Lung (tissue), 17 donors: ENCODE measurements at places on chromosomes 11 and 22. TPM values are rescaled to one million over a fixed set of nuclear protein-coding genes. Genes with fewer than 3 reads are reported as not detected.

GRCh38 chr11:118897721-118898310, 14.1 kb downstream of the CXCR5 start:
- no peak for DNase-seq
- H3K36me3 ChIP-seq: peaks cover 33% of the 10 kb centered on the region
- H3K4me1 ChIP-seq: no peaks in the 10 kb centered on the region
- no peak overlapping the region for H3K27ac ChIP-seq

OR5D18 gene
- not detected for total RNA-seq

PHF21B gene
- total RNA-seq: 0.43 TPM

OR52I2 gene
- not detected for total RNA-seq

GRCh38 chr22:37852418-37852817, 3.2 kb downstream of the EIF3L start:
- no peak overlapping the region for H3K4me3 ChIP-seq
- no peak for DNase-seq
- peaks cover 10% of the 10 kb centered on the region for H3K36me3 ChIP-seq
- peaks cover 19% of the 10 kb centered on the region for H3K4me1 ChIP-seq
- no peaks in the 10 kb centered on the region for H3K27me3 ChIP-seq

HTR3A gene
- not detected for total RNA-seq

- H3K4me1 ChIP-seq: no peaks in the 10 kb centered on the region
- no peak overlapping the region for H3K27ac ChIP-seq
- H3K36me3 ChIP-seq: no peaks in the 10 kb centered on the region
- DNase-seq: no peak
Measured at GRCh38 chr22:49393526-49393925, 434.1 kb downstream of the BRD1 start.

DNA sequence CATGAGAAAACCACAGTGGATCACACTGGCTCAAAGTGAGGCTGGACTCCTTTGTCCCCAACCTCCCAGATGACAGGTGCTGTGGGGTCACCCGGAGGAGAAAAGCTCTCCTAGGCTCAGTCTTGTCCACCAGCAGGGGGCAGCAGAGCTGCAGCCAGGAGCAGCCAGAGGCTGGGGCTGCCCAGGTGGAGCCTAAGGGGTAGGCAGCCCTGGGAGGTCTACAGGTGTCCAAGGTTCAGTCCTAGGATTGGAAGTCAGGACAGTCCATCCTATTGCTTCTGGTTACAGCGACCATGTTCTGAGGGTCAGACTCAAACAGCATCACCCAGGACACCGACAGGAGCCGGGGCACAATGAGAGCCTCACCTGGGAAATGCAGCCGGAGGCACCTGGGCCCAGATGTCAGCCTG, 77.6 kb upstream of the IGLL5 start:
- no peaks in the 10 kb centered on the region for H3K36me3 ChIP-seq
- no peak overlapping the region for H3K4me3 ChIP-seq
- DNase-seq: no peak

- no peak overlapping the region for H3K27ac ChIP-seq
- no peak overlapping the region for H3K4me3 ChIP-seq
- H3K36me3 ChIP-seq: peaks cover 72% of the 10 kb centered on the region
- no peaks in the 10 kb centered on the region for H3K4me1 ChIP-seq
Measured at GRCh38 chr22:35418088-35418487, 18.1 kb downstream of the MCM5 start.

DNA sequence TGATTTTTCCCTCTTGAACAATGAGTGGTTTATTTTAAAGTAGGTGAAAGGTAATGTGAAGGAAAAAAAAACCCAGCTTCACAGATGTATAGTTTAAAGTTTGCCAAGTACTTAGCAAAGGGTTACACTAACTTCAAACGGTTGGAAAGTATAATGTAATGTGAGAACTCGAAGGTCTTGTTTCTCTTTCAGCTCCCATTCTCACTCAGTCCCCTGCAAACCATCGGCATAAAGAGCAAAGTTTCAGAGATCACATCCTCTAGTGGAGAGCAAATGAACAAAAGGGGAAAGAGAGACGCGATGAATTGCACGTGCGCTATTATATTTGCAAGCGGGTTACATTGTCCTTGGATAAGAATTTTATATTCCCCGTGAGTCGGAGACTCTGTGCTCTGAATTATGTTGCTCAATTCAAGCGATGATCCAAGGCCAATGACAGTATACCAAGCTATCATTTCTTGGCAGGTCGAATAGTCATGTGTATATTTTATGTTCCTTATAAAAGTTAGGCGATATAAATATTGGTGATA, 37.6 kb upstream of the BIRC3 start:
- H3K4me1 ChIP-seq: no peaks in the 10 kb centered on the region
- no peak overlapping the region for H3K27ac ChIP-seq
- no peak overlapping the region for H3K4me3 ChIP-seq
- DNase-seq: peak; percentile 91

DNA sequence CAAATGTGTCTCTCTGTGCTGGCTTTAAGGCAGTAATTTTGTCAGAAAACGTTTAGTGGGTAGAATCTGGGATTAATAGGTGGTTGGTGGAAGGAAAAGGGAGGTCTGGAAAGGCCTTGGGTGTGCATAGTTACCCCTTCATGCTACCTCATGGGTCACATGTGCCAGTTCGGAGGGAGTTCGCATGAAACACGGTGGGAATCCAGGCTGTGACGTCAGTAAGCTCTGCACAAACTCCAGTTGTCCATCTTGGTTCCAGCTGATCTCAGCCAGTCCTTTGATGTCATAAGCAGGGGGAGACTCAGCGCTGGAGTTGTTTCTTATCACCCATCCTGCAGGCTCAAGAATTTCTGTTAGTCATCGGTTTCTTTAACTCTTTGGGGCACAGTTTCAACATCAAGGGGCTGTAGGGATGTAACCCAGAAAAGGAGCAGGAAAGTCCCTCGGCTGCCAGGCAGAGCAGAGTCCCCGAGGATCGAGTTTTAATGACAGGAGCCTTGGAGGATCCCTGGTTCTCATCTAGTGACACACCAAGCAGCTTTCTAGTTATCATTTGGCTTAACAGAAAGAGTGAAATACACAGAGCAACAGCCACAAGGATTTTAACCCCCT, 28.9 kb downstream of the MOV10L1 start:
- H3K4me3 ChIP-seq: no peak overlapping the region
- H3K27me3 ChIP-seq: no peaks in the 10 kb centered on the region
- no peak overlapping the region for H3K27ac ChIP-seq
- H3K4me1 ChIP-seq: peaks cover 14% of the 10 kb centered on the region

PHOX2A gene
- total RNA-seq: not detected

DNA sequence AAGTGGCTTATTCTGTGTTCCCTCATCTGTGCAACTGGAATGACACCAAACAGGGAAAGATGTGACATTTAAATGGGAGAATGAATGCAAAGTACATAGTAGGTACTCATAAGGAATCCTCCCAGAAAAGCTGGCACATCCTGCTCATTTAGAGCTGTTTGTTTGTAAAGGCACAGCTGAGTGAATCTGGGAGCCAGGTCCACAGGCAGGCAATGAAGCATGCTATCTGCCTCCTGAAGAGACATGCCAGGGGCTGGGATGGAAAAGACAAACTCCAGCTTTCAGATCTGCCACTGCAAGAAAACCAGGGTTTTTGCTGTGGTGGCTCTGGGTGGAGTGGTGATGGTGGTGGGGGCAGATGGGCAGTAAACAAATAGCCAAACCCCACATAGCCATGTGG, 150.1 kb downstream of the TENM4 start:
- H3K27me3 ChIP-seq: no peaks in the 10 kb centered on the region
- DNase-seq: peak; percentile 55
- H3K4me1 ChIP-seq: peaks cover 24% of the 10 kb centered on the region

OR51A7 gene
- total RNA-seq: not detected

DNA sequence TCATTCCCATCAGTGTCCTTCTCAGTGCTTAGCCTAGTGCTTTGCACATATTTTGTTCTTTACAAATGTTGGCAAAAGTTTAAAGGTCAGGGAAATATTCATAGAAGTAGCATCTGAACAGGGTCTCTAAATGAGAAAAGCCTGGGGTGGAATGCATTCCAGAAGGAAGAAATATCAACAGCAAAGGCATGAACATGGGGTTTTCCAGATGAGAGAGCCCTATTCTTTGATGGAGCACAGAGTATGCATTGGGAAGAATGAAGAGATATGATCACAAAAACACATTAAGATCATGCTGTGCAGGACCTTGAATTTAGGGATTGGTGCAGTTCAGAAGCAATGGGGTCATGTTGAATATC, 140.2 kb downstream of the SNX19 start:
- H3K4me1 ChIP-seq: peaks cover 5% of the 10 kb centered on the region
- H3K4me3 ChIP-seq: no peak overlapping the region
- no peak for DNase-seq
- H3K36me3 ChIP-seq: no peaks in the 10 kb centered on the region

DNA sequence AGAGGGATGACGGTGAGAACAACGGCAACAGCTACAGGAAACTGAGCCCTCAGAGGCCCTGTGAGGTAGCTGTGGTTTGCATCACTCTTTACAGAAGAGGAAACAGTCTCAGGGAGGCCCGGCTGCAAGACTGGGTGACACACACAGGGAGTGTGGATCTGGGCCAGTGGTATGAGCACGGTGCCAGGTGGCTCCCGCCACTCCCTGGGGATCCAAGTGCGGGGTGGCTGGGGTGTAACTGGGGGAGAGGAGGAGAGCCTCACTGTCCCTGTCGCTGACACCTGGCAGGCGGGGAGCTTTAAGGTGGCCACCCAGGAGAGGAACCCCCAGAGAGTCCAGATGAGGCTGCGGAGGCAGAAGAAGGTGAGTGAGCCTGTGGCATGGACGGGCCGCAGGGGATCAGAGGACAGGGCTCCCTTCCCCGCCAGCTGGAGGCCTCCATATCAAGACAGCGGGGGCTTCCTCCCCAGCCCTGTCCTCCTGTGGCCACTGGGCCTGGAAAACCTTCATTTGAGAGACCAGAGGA, 5.6 kb downstream of the RGL4 start:
- no peaks in the 10 kb centered on the region for H3K27me3 ChIP-seq
- no peak overlapping the region for H3K4me3 ChIP-seq
- H3K4me1 ChIP-seq: no peaks in the 10 kb centered on the region
- peaks cover 14% of the 10 kb centered on the region for H3K36me3 ChIP-seq
- no peak overlapping the region for H3K27ac ChIP-seq

DNA sequence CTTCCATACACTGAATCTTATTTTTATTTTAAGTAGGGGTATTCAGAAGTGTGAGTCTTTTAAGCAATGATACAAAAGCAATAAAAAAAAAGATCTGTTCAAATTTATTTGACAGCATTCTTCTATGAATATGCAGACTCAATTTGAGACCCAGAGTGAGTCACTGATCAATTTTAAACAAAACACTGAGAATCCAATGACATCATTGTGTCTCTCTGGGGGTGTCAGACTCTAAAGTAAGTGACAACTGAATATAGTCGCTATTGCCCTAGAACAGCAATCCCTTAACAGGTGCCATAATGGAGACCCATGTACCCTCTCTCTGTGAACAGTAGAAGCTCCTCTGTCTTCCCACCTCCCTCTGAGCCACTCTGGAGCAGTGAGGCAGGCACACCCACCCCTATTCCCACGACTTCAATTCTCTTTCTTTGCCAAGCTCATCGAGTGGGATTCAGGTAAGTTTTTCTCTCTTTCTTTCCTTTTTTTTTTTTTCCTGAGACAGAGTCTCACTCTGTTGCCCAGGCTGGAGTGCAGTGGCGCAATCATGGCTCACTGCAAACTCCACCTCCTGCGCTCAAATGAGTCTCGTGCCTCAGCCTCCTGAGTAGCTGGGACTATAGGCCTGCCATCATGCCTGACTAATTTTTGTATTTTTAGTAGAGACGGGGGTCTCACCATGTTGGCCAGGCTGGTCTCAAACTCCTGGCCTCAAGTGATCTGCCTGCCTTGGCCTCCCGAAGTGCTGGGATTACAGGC, 5.1 kb upstream of the RPS3 start:
- DNase-seq: no peak
- no peaks in the 10 kb centered on the region for H3K4me1 ChIP-seq
- H3K36me3 ChIP-seq: no peaks in the 10 kb centered on the region
- no peak overlapping the region for H3K4me3 ChIP-seq

- no peak for DNase-seq
- no peaks in the 10 kb centered on the region for H3K27me3 ChIP-seq
- no peaks in the 10 kb centered on the region for H3K36me3 ChIP-seq
- H3K27ac ChIP-seq: no peak overlapping the region
- no peaks in the 10 kb centered on the region for H3K4me1 ChIP-seq
Measured at GRCh38 chr11:75166791-75167190, 15.9 kb downstream of the SLCO2B1 start.

ARRB1 gene
- total RNA-seq: 64.4 TPM

RTL10 gene
- total RNA-seq: 11.4 TPM

OR10A2 gene
- not detected for total RNA-seq

SOX6 gene
- 13.9 TPM for total RNA-seq

OTOG gene
- total RNA-seq: not detected

DNA sequence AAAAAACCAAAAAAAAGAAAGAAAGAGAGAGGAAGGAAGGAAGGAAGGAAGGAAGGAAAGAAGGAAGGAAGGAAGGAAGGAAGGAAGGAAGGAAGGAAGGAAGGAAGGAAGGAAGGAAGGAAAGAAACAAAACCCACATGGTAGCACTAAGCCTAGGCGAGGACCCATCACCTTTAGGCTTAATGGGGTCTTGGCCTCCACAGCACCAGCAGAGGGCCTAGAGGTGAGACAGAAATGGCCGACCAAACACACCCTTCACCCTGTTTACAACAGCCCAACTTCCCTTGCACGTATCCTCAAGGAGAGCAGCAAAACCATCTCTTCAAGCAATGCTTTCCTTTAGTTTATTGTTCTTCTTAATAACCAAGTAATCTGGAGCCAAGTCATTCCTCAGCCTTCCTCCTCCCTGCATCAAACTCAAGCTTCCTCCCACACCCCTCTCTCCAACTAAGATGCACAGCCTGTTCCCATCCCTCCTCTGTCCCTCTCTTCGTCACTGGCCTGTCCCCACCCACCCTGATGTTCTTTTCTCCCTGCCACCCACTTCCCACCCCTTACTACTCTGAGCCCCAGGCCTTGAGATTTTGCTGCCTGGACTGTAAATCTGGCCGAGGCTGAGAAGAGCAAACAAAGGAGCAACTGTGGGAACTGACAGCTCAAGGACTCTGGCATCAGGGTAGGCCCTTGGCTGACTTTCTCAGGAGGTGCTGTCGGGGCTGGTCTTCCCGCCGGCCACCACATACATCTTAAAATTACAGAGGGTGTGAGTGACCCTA, 26.0 kb downstream of the POU2AF1 start:
- no peak overlapping the region for H3K4me3 ChIP-seq
- H3K4me1 ChIP-seq: no peaks in the 10 kb centered on the region
- H3K27me3 ChIP-seq: no peaks in the 10 kb centered on the region
- peak; percentile 29 for DNase-seq
- H3K36me3 ChIP-seq: no peaks in the 10 kb centered on the region

- no peaks in the 10 kb centered on the region for H3K36me3 ChIP-seq
- H3K4me3 ChIP-seq: no peak overlapping the region
- no peaks in the 10 kb centered on the region for H3K27me3 ChIP-seq
- no peak overlapping the region for H3K27ac ChIP-seq
Measured at GRCh38 chr22:42967933-42968332, 47.0 kb downstream of the PACSIN2 start.

PAMR1 gene
- total RNA-seq: 15.2 TPM

- no peak overlapping the region for H3K27ac ChIP-seq
- peak; percentile 37 for DNase-seq
- H3K4me3 ChIP-seq: no peak overlapping the region
- peaks cover 11% of the 10 kb centered on the region for H3K36me3 ChIP-seq
Measured at GRCh38 chr11:92854952-92855351, 114.5 kb upstream of the MTNR1B start.
